ENCODE measurements at places on chromosomes 1 and 21.

- DNase-seq, result no peak
Observed at GRCh38 chr21:17709266-17709611, 96.5 kb upstream of the BTG3 start.

DNA sequence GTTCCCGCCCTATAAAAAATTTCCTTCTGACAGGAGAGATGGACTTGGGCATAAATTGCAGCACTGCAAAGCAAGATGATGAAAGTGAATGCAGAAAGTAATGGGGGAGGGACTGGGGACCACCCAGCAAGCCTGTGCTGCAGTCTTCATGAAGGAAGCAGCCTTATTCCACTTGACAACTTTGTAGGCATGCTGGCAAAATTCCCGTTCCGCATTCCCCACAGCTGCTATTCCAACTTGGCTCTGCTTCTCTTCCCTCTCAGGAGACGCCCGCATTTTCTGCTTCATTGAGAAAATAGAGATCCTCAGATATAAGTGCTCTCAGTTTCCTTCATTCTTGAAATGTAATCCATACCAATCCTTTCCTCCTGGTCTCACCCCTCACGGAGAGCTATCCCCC, 2.4 kb downstream of the HMGB4 start:
- DNase-seq, result no peak

DNA sequence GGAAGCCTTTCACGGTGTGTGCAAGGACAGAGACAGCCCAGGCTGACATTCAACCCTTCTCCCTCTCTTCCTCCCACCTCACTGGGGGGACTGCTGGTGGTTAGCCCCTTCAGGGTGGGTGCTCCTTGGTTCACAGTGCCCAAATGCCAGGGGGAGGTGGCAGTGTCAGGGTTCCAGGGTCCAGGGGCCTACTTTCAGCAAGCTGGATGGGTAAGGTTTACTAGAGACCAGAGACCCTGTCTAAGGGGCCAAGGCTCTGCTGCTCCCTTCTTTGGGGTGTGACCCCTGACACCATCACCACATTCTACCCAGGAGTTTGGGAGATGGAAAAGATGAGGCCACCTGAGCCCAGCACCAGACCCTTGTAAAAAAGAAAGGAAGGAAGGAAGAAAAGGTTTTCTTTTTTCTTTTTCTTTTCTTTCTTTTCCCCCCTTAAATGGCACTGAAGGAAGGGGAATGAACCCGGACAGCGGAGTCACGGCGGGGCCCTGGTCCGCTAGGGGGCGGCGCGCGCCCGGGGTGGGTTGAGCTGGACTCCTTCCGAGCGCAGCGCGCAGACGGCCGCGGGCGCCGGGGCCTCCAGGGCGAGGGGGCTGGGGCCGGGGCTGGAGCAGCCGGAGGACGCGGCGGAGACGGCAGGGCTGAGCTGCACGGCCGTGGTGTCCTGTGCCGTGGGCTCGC, 18.8 kb downstream of the KNCN start:
- no peak for DNase-seq

GRCh38 chr1:42239555-42239954, 75.0 kb upstream of the GUCA2A start:
- DNase-seq, result no peak

DNA sequence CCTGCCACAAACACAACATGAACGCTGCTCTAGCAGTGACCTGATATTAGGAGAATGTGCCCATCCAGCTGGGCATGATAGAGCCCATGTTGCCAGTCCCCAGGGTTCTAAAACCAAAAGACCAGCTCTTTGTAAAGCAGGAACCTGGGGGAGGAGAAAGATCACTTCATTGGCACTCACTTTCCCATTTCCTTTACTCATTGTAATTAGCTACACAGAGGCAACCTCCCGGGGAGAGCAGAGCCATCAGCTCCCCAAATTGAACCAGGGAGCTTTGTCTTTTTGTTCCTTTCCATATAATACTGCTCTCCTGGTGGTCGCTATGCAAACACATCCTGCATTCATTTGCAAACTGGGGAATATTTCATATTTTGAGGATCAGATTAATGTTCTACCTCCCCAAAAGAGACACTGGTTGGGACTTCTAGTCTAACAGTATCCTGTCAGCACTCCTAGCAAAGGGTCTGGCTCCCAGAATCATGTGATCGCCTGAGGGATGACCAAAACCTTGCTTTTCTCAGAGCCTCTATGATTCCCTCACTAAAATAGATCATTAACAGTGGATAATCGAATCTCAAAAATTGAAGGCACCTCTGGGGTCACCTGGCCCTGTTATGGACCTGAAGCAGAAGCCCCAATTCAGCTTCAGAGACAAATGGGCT, 76.7 kb upstream of the CD1D start:
- DNase-seq, result no peak

DNA sequence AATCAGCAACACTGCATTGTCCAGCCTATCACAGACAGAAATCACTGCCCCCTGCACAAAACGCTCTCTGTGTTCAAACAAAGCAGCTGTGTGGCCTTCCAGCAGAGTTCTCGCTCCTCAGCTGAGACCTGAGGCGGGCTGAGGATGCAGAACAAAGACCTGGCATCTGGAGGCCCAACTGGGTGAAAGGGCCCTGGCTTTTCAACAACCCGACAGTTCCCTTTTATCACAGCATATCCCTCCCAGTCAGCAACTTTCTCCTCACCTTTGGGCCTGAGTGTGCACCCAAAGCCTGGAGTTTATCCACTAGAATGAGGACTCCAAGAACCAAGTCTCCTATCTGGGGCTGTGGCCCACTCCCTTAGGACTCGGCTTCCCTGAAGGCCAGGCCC, 42.6 kb upstream of the A3GALT2 start:
- DNase-seq, result no peak

- DNase-seq, result no peak
Observed at GRCh38 chr1:37828410-37829074, 20.5 kb upstream of the YRDC start.
